ENCODE measurements at places on chromosomes 3 and 15.
A peak's percentile ranks its signal among the peaks of the same experiment; 100 is the strongest.

GRCh38 chr15:67838789-67839332, 984 bp downstream of the RNU6-1 start:
- DNase-seq = no peak

DNA sequence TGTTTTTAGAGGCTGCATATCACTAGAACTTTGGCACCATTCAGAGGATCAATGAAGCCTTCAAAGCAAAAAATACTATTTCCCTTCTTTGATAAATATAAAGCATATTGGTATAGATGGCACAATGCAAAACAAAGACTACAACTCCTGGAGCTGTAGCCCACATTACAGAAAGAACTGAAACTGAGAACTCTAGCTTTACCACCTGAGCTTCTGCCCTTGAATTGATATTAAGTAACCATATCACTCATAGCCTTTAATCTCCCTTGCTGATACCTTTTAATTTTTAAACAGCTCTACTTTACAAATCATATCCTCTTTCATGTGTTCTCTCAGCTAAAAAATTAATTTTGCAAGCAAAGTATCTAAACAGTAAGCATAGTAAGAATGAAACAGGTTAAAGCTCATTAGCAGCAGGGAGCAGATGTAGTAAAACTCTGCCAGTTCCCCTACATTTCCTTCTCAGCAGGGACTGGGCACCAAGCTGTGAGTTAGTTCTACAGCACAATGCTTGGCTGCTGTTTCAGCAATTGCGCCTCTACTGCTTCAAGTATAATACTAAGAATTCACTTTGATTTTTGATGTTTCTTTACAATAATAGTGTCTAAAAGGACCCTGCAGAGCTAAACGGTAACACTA, 97.9 kb upstream of the NANOGP8 start:
- DNase-seq = no peak

- DNase-seq = no peak
Measured at GRCh38 chr15:90560229-90560776, 30.6 kb downstream of the CRTC3 start.

DNA sequence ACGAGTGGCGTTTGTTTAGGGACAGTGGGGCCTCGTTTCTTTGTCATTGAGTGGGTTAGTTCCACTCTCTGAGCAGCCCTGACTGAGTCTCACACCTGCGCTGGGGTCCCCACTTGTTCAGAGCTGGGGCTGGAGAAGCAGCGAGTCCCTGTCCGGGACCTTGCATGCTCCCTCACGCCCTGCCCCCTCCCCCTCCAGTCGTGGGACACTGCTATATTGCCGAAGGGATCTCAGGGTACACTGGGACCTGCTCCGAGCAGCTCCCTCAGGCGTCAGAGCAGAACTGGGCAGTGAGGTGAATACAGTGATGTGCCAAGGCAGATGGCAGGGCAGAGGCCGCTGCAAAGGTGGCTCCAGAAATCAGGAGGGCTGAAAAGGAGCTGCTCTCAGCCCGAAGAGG, 59.9 kb upstream of the KLF13 start:
- DNase-seq = no peak

DNA sequence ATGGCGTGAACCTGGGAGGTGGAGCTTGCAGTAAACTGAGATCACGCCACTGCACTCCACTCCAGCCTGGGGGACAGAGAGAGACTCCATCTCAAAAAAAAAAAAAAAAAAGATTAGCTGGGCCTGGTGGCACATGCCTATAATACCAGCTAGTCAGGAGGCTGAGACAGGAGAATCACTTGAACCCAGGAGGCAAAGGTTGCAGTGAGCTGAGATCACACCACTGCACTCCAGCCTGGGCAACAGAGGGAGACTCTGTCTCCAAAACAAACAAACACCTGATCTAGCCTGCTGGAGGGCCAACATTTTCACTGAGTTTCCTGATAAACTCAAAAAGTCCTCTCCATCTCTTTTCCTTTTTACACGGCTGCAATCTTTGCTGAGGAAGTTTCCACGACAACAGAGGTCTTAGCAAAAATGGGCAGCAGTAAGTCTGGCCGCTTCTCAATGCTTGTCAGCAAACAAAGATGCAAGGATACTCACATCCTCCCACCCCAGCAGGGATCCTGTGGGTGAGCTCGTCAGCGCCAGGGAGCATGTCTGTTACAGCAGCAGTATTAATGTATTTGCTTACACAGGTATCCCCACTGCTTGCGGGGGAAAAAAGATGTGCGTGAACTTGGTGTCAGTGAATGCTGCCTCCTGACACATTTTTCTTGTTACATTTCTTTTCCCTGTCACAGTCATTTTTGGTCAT, 21.0 kb upstream of the CCDC174 start:
- DNase-seq = no peak

DNA sequence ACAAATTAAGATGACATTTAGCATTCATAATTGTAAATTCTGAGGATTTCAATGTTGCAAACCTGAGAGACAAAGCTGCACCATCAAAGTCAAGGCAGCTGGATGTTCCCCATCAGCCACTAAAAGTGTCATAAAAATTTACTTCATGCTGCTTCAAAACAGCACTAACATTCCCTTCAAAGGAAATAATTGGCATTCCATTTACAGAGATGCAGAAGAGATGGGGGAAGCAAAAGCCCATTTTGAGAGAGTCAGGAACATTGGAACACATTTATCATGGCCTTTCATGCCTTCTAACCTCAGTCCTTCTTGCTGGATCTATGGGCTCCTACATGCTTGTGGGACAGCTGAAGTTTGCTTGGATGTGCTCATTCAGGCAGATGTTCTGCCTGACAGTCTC, 6.4 kb upstream of the TMEM158 start:
- DNase-seq = no peak

GRCh38 chr3:56815589-56815988, 13.8 kb upstream of the ARHGEF3 start:
- DNase-seq = no peak

- no peak for DNase-seq
Measured at GRCh38 chr15:78097667-78098066, 5.3 kb downstream of the SH2D7 start.

DNA sequence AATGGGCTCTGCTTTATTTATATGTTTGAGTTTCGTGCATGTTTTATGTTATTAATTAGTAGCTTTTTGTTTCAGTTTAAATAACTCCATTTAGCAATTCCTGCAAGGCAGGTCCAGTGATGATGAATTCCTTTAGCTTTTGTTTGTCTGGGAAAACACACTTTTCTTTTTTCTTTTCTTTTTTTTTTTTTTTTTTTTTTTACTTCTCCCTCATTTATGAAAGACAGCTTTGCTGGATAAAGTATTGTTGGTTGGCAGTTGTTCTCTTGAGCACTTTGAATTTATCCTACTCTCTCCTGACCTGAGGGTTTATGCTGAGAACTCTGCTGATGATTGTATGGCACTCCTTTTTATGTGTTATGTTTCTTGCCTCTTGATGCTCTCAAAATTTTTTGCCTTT, 35.7 kb downstream of the TMEM39A start:
- no peak for DNase-seq

DNA sequence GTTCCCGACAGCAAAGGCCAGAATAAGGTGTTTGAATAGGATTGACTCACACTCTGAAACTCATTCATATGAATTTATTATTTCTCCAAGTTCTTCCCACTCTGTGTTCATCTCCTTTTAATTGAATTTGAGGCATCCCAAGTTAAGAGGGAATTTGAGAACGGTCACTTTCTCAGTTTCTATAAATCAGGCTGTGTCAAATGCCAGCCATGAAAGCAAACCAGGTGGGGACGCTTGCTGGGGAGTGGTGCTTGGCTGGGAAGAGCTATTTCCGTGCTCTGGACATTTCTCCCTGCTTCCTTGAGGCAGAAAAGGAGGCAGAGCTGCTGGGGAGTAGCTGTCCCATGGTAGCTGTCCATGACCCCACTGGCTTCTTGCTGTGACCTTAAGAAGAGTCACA, 116.6 kb downstream of the FBN1 start:
- no peak for DNase-seq

DNA sequence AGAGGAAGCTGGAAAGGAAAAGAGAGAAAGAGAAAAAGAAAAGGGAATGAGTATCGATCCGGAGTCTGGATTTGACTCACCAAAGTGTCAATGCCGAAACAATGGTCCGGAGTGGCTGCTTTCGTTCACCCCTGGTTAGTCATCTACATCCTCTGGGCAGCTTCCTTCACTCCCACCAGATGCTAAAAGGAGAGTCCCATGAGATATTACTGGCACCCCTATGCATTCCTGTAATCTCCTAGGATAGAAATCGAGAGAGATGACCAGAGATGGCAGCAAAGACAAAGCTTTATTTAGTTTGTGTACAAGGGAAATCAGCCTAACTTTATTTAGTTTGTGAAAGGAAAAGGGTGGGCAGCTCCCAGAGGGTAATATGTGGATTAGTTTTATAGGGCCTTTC, 622.2 kb downstream of the ZPLD1 start:
- no peak for DNase-seq

DNA sequence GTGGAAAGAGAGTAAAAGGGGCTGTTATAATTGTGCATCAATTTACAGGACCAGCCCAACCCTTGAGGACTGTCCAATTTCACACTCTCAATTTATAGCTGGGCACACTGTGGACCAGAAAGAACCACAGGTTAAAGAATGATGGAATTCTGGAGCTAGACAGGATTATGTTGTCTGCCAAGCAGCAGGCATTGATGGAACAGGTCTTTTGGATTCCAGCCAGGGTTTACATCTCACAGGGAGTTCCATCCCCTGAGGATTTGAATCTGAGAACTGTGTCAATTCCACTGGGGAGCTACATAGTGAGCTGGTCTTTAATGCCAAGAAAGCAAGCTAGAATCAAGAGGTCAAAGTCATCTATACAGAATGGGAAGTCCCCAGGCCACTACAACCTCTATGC, 389.5 kb upstream of the WNT5A start:
- peak; percentile 7 for DNase-seq

GRCh38 chr3:130709671-130710070, 37.0 kb downstream of the PIK3R4 start:
- DNase-seq = no peak

GRCh38 chr3:52240059-52240885, 1.3 kb upstream of the TWF2 start:
- DNase-seq = no peak

GRCh38 chr3:187122261-187122660, 17.0 kb downstream of the RPL39L start:
- DNase-seq = no peak

DNA sequence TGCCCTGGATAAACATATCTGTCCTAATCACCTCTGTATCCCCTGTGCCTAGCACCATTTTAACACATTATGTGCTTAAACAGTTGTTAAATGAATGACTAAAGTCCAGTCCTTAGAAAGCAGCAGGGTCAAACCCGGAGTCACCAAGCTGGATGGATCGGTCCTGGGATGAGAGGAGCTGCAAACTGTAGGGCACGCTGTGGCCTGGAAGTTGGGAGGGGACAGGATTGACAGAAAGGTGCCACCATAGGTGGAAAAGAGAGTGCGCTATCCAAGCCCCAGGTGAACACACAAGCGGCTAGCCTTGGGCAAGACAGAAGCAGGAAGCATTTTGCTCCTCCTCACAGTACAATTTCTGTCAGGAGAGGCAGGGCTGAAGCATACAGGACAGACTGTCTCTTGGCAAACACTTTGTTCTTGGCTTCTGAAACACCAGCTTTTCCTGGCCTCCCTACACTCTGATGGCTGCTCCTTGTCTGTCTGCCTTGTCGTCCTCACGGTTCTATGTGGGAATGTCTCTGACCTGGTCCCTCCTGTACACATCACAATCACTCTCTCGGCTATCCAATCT, 48.4 kb upstream of the KY start:
- no peak for DNase-seq

GRCh38 chr3:8220291-8220690, 281.3 kb upstream of the LMCD1 start:
- no peak for DNase-seq

- DNase-seq = no peak
Measured at GRCh38 chr3:178960181-178960580, 111.4 kb downstream of the ZMAT3 start.

- no peak for DNase-seq
Measured at GRCh38 chr3:185484296-185484695, 14.5 kb downstream of the TMEM41A start.

GRCh38 chr15:74504836-74505235, 36.2 kb upstream of the ARID3B start:
- DNase-seq = no peak

- DNase-seq = no peak
Measured at GRCh38 chr3:77171026-77171425, 131.1 kb downstream of the ROBO2 start.

- no peak for DNase-seq
Measured at GRCh38 chr15:74840851-74841775, 1.8 kb downstream of the ULK3 start.

- no peak for DNase-seq
Measured at GRCh38 chr3:104892044-104892443, 474.7 kb upstream of the ALCAM start.

- no peak for DNase-seq
Measured at GRCh38 chr3:12681943-12682390, 18.1 kb upstream of the RAF1 start.

- DNase-seq = no peak
Measured at GRCh38 chr3:63922491-63923199, 10.5 kb upstream of the SCAANT1 start.

- DNase-seq = no peak
Measured at GRCh38 chr3:170278627-170279026, 56.4 kb downstream of the PRKCI start.

- no peak for DNase-seq
Measured at GRCh38 chr3:192848371-192849233, 69.1 kb downstream of the MB21D2 start.

DNA sequence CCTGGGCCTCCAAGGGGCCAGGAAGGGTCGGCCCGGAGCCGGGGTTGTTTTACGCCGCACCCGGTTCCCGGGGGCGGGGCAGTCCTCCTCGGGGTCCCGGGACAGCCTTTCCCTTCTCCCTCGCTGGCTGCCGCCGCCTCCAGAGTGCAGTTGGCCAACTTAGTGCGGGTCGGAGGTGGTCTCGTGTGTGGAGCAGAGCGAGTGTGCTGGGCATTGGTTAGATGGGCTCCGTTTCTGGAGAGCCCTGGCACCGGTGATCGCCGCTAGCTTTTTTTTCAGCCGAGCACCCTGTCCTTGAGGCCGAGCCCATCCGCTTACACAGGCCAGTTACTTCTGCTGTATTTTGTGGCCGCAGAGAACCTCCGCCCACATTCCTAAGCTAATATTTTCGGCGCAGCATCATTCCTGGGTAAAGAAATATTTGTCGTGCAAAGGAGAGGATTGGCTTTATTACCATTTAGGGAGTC, 585 bp downstream of the KIF23 start:
- DNase-seq = no peak

GRCh38 chr3:157475921-157476414, 27.2 kb downstream of the VEPH1 start:
- no peak for DNase-seq

DNA sequence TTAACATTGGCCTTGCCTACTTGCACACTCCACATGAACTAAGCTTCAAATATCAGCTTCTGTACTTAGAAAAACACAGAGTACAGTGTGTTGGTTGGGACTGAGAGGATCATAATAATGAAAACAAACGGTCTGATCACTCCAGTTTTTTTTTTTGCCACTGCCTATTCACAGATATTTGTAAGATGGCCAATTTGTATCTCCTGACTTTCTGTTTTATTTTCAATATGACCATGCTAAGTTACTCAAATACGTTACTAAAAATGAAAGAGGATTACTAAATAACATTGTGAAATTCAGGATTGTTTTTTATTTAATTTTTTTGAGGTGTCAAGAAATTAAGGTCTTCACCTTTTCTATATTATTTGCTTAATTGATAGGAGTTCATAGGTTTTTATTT, 595.1 kb downstream of the TUSC7 start:
- no peak for DNase-seq

GRCh38 chr3:138678086-138678485, 69.5 kb downstream of the FAIM start:
- DNase-seq = no peak

- DNase-seq = no peak
Measured at GRCh38 chr3:187967993-187968392, 186.0 kb upstream of the LPP start.

GRCh38 chr3:16837602-16838001, 47.2 kb upstream of the PLCL2 start:
- DNase-seq = no peak

Measured in NCI-H2107 (cell line).